Stimulated activated CD8-positive, alpha-beta memory T cell treated with anti-CD3 and anti-CD28 coated beads, Interleukin-4, amount 100 ng/mL, for 24 hours (primary cell): ENCODE measurements at places on chromosomes 13 and 19.

DNA sequence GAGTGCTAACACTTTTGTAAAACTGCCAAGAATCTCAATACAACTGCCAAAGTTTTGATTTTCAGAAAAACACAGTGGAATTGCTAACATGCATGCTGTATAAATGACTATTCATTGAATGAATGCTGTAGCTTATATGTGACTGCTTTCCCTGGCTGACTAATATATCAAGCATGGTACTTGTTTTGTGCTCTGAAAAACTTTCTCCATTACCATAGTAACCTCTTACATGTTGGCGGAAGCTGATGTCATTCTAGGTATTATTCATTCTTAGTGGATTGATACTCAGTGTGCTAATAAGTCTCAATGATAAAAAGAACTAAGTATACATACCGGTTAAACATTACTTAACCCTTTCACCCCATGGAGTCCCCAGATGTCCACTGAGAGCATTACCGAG lies 166.1 kb upstream of the MYO16 start:
- DNase-seq, result no peak

GRCh38 chr13:65868099-65868498 lies 1362.0 kb downstream of the PCDH9 start:
- DNase-seq, result no peak

DNA sequence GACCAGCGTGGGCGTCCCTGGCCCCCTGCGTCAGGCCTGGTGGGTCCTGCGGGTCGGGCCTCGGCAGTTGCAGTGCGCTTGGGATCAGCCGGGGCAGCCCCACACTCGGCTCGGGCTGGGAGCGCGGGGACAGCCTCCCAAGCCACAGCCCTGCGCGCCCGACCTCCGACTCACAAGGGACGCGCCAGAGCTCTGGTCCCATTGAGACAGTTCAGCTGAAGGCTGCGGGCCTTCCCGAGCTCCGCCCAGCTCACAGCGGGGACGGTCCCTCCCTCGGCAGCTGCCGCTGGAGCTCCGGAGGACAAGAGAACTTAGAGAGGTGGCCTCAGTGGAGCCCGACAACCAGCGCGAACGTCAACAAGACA lies 45.7 kb upstream of the ZNF730 start:
- no peak for DNase-seq

- DNase-seq, result no peak
These were observed 48.2 kb downstream of the PIN1 start for GRCh38 chr19:9883231-9883758.

GRCh38 chr13:44160591-44161191 lies 212.9 kb upstream of the SERP2 start:
- no peak for DNase-seq

- no peak for DNase-seq
These were observed 47.5 kb upstream of the MBNL2 start for GRCh38 chr13:97174638-97175037.

GRCh38 chr19:4911314-4911713 lies 2.0 kb downstream of the UHRF1 start:
- DNase-seq, result no peak

DNA sequence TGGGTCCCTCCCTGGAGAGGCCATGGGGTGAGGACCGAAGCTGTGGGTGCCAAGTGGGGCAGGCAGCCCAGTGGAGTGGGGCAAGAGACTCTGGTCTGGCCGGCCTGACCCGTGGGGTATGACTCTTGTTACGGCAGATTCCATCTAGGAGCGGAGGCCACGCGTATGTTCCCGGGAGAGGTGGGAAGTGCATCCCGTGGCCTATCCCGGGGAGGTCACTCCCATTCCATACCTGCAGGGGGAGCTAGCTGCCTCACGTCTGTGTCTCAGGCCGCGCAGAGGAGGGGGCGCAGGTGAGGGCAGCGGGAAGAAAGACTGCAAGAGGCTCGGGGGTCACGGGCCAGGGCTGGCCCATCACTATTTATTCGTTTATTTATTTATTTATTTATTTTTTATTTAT lies 4.9 kb downstream of the CSNK1G2 start:
- no peak for DNase-seq

DNA sequence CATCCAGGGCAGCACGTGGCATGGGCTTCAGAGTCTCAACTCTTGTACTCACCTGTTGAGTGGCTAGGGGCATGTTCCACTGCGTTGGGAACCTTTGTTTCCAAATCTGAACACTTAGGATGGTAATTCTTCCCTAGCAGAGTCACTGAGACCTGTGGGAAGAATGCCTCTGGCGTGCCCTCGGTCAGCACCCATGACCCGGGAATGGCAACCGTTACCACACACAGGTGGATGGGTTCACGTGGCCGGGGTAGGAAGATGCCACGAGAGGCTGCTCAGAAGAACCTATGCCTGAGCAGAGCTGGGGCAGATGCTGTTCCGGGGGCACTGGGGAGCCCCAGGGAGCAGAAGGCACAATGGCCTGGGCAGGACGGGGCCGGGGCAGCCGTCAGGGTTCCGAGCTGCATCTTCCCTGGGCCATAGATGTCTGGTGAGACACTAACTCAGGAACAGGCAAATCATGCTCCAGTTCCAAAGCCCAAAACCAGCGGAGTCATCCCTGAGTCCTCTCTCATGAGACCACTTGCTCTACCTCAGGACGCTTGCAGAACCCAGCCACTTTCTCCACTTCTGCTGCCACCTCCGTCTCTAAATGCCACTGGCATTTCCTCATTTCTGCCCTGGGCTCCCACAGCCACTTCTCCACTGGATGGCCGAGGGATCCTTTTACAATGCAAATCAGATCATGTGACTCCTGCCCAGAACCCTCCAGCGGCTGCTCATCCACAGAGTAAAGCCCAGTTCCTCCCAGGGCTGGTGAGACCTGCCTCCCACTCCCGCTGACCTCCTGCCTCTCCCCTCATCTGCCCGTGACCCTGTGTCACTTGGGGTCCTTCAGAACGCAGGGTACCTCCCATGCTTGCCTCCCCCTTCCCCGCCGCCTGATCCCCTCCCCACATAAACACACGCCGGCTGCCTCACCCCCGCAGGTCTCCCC lies 36.7 kb downstream of the FAM124A start:
- no peak for DNase-seq

DNA sequence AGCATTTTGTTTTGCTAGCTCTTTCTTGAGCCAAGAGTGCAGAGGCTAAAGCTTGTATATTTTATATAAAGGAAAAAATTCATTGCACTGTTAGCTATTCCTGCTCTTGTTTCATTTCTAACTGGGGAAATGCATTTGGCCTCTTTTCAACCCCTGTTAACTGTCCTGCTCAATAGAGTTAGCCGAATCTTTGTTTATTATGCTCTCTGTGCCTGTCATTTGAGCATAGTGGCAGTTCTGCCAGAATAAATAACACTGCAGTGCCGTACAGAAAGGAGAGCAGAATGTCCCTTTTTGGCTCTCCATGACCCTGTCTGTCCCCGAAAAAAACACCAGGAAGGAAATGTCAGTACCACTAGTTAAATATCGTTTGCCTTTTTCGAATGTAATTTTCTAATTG lies 350.8 kb downstream of the MYO16 start:
- no peak for DNase-seq

DNA sequence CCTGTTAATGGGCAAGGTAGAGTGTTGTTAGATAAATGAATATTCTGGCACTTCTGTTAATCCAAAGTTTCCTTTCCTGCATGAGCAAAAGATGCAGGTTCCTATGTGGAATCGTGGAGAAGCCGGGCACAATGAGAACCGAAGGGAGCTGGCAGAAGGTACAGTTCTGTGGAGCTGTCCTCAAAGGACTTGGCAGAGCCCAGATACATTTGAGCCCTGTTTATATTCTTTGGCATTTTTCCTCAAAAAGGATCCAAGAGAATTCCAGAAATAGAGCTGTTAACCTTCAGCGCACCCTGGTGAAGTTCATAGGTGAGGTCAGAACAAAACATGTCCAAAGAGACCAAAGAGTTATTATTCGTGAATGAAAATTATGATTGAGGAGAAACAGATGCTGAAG lies 4.0 kb upstream of the DLEU7 start:
- no peak for DNase-seq

DNA sequence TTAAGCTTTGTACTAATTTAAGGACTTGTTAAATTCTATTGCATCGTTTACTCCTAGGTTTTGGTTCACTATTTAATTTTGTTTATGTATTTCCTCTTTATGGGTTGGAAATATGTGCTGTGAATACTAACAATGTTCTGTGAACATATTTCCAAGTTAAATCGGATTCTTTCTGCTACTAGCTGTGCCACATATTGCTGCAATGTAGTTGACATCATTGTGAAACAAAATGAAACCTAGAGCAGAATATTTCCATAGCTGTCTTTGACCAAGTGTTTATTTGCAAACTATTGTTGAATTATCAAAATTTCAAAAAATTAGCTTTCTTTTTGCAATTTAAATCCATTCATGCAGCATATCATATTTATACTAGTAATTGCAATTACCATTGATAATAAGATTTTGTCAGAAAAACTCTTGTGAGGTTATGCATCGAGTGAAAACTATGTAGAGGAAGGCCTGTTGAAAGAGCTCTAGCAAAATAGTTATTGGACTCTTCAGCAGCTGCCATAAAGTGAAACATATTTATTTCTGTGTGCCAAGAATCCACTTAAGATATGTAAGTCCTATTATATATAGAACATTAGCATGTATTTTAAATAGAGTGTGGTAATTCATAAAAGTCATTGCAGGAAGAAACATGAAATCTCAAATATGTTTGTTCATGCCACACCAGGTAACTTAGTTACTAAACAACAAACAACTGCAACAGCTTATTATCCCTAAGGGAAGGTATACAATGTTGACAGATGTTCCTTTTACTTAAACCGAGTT lies 575.1 kb downstream of the SLITRK6 start:
- no peak for DNase-seq

DNA sequence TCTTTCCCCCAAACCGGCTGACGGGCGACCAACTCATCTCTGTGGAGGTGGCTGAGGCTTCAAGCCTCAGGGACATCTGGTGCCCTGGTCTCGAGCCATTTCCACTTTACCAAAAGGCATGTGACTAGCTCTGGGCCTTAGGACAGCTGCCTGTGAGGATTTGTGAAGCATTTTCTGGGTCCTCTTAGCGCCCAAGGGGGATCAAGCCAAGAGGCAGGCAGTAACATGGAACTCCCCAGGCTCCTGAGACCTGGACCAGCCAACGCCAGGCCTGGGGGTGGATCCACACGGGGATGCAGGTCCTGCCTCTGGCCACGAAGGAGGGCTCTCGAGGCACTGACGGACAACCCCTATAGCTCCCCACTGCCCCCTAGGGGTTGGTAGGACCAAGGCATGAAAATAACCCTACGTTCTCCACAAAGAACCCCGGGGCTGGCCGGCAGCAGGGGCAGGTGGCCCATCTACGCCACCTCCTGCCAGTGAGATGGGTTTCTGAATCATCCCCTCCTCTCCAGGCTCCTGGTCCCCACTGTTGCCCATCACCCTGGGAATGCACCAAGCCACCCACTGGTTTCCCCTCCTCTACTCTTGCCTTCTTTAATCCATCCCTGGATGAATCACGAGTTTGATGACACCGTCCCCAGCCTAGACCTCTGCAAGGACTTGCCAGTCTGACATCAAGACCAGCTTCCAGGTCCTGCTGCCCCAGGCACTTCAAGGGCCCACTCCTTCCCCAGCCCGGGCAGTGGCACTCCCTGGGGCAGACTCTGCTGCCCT lies 7.0 kb upstream of the MYDGF start:
- DNase-seq, result no peak

DNA sequence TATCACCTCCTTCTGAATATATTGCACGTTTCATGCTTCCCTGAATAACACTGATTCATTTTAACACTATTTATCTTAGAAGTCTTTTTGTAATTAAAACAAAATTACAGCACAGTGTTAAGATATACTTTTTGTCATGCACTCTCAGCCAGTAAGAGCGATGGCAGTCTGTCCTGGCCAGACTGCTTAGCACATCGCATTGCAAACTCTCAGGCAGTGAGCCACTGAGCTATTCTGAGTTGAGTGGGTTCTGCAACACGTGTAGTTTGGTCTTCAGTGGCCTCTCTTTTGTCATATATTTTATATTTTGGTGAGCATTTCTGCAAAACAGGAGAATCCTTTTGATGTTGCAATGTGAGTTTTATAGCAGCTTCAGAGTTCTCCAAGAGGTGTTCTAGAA lies 332.1 kb downstream of the HS6ST3 start:
- no peak for DNase-seq

- DNase-seq, result no peak
These were observed 67.9 kb downstream of the EFNB2 start for GRCh38 chr13:106467427-106468122.

DNA sequence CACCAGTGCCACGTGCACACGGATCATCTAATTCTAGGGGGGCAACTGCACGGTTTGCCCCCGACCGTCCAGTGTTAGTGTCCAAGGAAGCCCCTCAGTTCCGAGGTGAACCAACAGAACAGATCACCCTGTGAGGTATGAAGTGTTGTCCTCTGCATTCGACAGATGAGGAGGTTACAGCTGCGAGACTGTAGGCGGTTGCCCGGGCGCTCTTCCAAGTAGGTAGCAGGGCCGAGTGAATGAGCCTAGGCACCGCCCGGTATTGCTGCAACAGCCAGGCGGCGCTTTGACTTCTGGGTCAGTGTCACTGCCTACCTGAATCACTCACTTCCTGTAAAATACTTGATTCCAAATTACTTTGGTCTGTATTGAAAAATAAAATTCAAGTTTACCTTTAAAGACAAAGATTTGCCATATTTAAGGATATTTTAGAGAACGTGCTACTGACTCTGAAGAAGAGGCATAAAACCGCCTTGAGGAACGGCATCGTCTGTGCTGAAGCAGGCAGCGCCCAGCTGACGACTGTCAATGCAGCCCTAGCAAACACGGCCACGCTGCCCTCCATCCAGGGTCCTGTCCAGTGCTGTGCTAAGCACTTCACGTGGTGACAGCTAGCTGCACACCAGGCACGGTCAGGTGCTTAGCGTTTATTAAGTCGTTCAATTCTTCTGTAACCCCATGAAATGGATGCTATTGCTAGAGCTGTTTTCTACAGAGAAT lies 19.3 kb upstream of the RASA3 start:
- no peak for DNase-seq

DNA sequence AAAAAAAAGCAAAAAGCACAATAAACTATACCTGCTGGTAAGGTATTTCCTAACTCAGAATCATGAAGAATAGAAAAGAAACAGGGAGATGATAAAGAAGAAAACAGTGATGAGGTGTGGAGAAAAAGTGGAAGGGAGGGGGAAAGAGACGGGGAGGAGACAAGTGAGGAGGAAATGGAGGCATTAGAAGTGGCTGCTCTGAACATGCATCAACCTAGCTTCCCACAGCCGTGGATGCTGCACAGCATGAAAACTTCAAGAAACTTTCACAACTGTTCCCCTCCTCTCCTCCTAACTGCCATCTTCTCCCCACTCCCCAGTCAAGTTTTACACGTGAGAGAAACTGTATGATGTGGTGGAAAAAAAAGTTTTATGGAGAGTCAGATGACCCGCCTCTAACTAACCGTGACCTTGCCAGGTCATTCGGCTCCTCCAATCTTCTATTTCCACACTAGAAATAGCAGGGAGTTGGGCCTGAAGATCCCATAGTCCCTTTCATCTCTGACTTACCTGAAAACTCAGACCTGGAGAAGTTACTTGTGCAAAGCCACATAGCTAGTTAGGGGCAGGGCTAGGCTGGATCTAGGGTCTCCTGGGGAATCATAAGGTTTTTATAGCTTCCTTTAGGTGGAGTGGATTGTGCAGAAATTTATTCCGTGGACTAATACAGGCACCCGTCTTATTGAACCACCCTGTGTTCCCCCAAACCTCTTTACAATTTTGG lies 461.9 kb downstream of the KLF5 start:
- DNase-seq, result no peak

- no peak for DNase-seq
These were observed 112.3 kb downstream of the GPC6 start for GRCh38 chr13:93338906-93339305.
